ENCODE measurements at places on chromosomes 6 and 20. TPM values are rescaled to one million over a fixed set of nuclear protein-coding genes. Genes with fewer than 3 reads are reported as not detected.

Gene TFAP2A
- not detected for total RNA-seq

Gene MAK
- 0.15 TPM for total RNA-seq

Gene LST1
- not detected for total RNA-seq

Gene ADGRF1
- not detected for total RNA-seq

Gene CCN6
- not detected for total RNA-seq

Gene SAPCD1
- 5.8 TPM for total RNA-seq

Gene PGC
- not detected for total RNA-seq

Gene HLA-A
- 133 TPM for total RNA-seq

Gene PRICKLE4
- total RNA-seq, result not detected

Gene ZSCAN9
- total RNA-seq, result 8.1 TPM

Gene SMLR1
- not detected for total RNA-seq

Gene ABHD16B
- total RNA-seq, result not detected

Gene KIFC1
- 75.8 TPM for total RNA-seq

Gene MTO1
- total RNA-seq, result 23.5 TPM

Gene IP6K3
- 7.9 TPM for total RNA-seq

Gene RUNX2
- 9.2 TPM for total RNA-seq

Gene SOX18
- total RNA-seq, result 0.17 TPM

Gene FNDC1
- total RNA-seq, result 0.17 TPM

Gene TSBP1
- total RNA-seq, result not detected

Gene EEF1A2
- total RNA-seq, result 0.30 TPM

Gene KIZ
- total RNA-seq, result 12.4 TPM

Gene DEFB132
- not detected for total RNA-seq

Data from bronchus fibroblast of lung (primary cell).